ENCODE measurements at places on chromosomes 11 and 22.
A peak's percentile ranks its signal among the peaks of the same experiment; 100 is the strongest.

GRCh38 chr11:94032725-94033124 lies 11.6 kb downstream of the HEPHL1 start:
- DNase-seq, result no peak

- no peak for DNase-seq
These were observed 116.4 kb downstream of the TRIM29 start for GRCh38 chr11:120021391-120021953.

GRCh38 chr11:104169091-104169490 lies 5.1 kb upstream of the PDGFD start:
- DNase-seq, result no peak

DNA sequence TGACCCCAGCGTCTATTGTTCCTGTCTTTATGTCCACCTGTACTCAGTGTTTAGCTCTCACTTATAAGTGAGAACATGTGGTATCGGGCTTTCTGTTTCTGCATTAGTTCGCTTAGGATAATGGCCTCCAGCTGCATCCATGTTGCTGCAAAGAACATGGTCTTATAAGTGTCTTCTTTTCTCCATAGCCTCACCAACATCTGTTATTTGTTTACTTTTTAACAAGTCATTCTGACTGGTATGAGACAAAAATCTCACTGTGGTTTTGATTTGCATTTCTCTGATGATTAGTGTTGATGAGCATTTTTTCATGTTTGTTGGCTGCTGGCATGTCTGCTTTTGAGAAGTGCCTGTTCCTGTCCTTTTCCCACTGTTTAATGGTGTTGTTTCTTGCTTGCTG lies 21.7 kb upstream of the SLN start:
- no peak for DNase-seq

DNA sequence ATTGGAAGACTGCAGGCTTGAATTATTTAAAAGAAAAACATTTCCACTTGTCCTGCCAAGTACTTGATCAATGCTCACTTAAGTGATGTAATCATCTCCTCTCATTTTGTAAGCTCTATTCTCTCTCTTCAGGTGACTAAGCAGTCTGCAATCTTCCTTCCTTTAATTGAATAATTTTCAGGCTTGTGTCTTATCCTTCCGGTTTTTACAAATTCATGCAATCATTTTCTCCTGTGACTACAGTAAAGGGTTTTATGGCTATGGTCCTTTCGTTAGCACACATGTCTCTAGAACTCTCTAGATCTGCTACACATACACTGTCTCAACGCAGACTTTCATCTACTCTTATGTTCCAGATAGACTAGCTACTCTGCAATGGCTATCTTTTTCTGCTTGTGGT lies 12.6 kb upstream of the UPB1 start:
- DNase-seq, result no peak

DNA sequence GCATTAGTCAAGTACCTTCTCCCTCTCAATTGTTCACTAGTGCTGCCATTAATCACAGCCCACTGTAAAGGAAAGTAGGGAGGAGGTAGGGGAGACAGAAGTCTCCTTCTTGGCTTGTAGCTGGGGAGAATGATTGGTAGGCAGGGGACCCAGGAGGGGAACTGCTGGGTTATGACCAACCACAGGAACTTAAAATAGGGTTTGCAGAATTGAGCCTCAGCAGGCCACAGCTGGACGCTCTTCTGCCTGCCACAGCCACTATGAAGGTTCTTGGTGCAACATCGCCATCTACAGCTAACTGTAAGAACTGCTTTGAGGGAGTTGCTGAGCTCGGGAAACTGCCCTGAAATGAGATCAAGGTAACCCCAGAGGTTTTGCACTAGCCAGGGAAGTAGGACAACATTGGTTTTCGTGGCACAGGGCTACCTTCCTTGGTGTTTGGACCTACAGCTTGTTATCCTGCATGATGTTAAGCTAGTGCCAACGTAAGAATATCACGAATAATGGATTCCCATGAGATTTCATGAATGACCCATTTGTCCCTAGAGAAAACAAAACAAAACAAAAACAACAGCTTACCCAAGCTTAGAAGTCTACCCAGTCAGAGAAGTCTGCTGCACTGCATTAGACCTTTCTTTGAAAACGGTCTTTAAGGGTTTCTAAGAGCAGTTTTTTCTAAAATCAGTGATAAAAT lies 787.1 kb upstream of the API5 start:
- DNase-seq, result peak; percentile 24

Measured in brain pericyte (primary cell).